ENCODE measurements at places on chromosomes 1 and 21.
A peak's percentile ranks its signal among the peaks of the same experiment; 100 is the strongest.

GRCh38 chr1:221886311-221886710 is 144.4 kb upstream of the DUSP10 start:
- no peak for DNase-seq

DNA sequence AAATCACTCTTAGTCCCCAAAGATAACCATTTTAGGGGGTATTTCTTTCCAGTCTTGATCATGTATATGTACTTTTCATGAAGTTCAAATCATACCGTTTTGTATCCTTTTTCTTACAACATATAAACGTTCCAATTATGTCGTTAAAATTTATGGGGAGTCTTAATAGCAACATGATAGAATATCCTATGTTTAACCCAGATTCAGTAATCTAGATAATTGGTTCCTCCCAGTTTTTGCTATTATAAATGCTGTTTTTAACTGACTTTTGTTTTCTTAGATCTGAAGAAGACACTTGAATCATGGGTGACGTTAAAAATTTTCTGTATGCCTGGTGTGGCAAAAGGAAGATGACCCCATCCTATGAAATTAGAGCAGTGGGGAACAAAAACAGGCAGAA is 3.1 kb downstream of the DHX9 start:
- no peak for DNase-seq

DNA sequence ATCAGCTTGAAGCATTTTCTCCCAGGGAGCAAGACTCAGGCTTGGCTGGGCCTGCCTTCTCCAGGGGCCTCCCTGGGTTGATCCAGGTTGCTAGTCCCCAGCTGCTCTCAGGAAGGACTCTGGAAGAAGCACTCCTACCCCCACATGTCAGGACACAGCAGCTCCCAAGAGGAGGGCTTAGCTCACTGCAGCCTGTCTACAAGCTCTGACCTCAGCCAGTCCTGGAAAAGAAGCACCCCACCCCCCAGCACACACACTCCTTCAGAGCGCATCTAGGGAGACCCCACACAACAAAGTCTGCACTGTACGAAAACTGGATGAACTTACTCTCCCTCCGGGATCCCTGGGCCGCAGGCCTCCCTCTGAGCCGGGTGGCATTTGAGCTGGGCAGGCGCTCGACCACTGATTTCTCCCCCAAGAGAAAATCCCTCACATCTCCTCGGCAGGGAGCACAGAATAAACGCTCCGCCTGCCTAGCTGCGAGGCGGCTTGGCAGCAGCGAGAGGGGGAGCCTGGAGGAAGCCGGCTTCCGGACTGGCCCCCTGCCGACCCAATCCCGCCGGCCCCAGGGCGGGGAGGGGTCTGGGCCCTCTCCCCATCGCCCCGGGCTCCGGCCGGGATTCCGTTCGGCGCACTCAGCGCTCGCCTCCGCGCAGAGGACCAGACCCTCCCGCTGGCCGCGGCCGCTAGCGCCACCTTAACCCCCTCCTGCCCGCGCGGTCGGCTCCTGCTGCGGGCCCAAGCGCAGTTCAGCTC is at the start of gene KCNA2:
KCNA2 (minus strand) TSS at position 458 of the 756 bp plus-strand sequence. CDS start 1,576 bp downstream, outside the sequence.
- DNase-seq = no peak

GRCh38 chr1:32334274-32334861 is 1.7 kb downstream of the MARCKSL1 start:
- DNase-seq = no peak

DNA sequence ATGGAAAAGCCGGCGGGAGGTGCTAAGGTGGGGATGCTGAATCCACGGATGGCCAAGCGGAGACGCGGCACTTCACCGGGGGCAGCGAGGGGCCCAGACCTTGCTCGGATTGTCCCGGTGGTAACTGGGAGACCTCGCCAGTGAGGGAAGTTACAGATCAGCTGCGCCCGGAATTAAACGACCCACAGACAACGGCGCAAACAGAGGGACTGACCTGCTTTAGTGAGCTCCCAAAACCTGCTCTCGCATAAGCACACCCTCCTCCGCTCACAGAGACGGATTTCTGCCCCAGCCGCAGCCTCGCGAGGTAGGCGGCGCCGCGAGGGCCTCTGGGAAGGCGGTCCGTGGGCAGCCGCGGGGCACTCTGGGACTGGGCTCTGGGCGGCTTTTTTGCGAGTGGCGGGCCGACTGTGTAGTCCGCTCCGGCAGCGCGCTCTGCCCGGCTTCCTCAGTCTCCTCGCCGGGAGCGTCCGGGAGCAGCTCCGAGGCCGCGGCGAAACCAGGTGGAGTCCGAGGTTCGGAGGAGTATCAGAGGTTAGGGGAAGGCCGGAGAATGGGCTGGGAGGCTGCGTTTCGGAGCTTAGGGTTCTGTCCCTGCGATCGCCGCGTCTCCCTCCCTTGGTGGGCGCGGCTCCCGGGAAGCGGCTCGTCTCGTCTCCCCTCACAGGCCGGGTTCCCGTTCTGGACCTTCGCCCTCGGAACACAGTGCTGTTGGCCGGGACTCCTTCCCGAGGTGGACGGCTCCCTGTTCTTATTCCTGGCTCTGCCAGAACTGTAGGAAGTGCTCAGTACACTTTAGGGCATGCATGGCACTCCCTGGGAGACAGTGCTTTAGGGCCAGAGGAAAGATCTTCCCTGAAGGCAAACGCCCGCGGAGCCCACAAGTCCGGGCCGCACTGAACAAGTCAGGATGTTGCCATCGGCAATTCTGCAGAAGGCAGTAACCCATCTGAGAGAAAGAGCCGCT is at the start of gene EXO5:
EXO5 (plus strand) TSS at position 393 of the 967 bp plus-strand sequence. CDS start 5,778 bp downstream, outside the sequence.
- peak; percentile 69 for DNase-seq
